ENCODE measurements at places on chromosomes 3 and 15.

GRCh38 chr15:75720787-75721479 lies 8.3 kb upstream of the CSPG4 start:
- DNase-seq = no peak

- DNase-seq = no peak
Measured at GRCh38 chr15:65377105-65377975, 462 bp downstream of the IGDCC3 start.

DNA sequence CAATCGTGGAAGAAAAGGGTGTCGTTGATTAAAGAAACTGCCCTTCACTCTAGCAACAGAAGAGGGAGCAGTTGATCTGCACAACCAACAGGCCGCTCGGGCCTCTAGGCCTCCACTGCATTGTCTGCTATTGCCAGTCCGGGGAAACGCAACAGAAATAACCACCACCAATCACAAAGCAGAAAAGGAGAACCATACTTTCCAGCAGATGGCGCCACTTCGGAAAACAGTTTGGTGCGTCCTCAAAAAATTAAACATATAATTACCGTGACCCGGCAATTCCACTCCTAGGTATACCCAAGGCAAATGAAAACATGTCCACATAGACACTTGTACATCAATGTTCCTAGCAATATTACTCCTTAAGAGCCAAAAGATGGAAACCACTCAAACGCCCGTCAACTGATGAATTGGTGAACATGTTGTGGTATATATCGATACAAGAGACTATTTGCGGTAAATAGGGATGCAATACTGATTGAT lies 154.1 kb downstream of the TJP1 start:
- DNase-seq = peak; percentile 95

DNA sequence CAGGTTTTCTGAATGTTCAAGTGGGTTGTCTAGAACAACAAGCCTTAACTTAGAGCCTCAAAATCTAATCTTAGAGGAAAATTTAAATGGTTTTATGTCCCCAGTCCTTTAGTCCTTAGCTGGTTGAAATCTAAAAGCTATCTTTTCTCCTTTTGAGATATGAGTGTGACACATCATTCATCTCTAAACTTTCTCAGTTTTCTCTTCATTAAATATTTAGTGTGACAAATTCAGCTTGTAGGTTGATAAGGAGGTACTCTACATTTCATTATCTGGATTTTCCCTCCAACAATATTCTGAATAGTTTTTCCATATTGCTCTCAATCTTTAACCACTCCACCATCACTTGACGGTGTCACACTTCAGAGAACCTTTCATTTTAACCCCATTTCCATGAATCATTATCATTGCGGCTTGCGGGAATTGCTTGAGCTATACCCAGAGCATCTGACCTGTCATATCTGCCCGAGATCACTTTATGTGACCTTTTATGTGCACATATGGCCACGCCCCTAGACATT lies 16.1 kb upstream of the ATP8B4 start:
- no peak for DNase-seq

DNA sequence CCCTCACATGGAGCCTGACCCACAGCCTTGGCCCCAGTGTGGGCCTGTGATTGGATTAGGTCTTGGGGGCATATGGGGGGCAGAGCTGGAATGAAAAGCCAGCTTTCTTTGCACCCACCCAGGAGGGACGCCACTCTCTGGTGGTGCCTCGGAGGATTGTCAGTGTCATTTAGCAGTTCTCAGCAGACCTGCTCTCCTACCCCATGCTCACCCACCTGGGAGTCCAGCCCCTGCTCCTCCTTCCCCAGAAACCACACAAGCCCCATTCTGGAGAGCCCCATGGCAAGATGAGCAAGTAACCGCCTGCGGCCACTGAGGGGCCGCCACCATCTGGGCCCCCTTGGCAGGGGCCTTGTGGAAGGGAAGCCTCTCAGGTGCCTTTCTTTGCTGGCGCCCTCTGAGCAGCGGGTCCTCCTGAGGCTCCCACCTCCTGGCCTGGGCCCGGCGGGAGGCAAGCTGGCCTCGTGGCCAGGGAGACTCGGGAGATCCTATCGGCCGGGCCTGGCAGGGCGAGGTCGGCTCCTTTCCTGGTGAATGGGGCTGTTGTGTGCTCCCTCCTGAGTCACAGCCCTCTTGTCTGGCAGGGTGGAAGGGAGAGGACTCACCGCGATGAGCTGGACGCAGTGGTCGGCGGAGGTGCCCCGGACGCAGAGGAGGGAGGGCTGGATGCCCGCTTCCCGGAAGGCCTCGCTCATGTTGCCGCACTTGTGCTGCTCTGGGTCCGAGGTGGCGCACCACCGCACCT lies 2.3 kb downstream of the MELTF start:
- DNase-seq = no peak

DNA sequence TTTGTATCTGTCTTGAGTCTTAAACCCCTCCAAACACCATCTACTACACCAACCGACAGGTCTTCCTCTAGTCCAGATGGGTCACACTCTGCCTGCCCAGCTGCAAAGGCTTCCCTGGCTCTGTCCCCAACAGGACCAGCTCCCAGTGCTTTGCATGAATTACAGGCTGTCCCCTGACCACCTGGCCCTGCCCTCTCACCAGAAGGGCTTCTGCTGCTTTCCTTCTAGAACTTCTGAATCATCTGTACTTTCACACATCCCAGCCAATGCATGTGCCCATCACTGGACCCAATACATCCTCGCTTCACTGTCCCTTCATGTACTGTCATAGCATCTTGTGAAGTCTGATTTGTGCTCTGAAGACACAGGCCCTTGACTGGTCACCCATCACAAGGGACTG lies 53.6 kb downstream of the HOMER2 start:
- no peak for DNase-seq

GRCh38 chr15:91478717-91479191 lies 374.8 kb upstream of the SLCO3A1 start:
- DNase-seq = no peak

DNA sequence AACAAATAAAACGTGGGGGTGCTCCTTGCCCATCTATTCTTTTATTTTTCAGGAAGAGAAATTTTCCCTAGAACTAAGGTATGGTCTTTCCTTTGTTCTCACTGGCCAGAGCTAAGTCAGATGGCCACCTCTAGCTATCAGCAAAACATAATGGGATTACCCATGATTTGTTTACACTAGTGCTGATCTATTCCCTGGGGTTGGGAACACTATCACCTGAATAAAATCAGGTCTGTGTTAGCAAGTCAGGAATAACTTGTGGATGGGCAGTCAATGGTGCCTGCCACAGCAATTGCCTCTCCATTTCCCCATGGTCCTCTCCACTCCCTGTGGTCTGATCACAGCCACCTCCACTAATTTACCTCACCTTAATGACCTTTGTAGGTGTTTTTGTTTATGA lies 181.7 kb upstream of the CADPS start:
- DNase-seq = no peak

- DNase-seq = no peak
Measured at GRCh38 chr15:70610541-70610940, 152.8 kb downstream of the UACA start.

- no peak for DNase-seq
Measured at GRCh38 chr15:79987569-79987955, 16.6 kb upstream of the BCL2A1 start.

DNA sequence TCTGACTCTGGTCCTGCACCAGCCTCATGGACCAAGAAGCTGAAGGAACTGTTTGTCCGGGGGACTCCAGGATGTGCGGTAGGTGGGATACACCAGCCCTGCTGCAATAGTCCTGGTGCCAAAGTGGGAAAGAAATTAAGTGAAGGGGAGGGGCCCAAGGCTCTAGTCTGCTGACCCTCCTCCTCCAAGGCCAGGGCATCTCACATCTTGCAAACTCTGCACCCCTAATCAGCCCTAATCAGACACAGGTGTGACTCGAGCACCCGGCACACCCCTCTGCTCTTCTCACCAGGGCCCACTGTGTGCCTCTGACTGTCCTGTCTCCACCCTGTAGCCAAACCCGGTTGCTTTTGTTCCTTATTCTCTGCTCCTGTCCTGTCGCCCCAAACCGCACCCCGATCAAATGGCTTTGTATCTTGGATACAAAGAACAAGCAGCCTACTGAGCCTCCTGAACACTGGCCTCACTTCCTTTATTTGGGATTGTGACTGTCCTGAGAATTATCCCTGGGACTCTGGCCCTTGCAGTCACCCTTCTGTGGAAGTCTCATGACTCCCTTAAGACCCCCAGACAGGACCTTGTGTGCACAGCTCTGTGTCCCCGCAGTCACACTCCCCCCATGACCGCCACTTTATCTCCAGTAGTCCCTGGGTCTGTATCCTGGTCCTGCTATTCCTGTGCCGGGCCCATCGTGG lies 26.7 kb upstream of the SLC41A3 start:
- no peak for DNase-seq

GRCh38 chr3:36367912-36368573 lies 12.3 kb upstream of the STAC start:
- no peak for DNase-seq

DNA sequence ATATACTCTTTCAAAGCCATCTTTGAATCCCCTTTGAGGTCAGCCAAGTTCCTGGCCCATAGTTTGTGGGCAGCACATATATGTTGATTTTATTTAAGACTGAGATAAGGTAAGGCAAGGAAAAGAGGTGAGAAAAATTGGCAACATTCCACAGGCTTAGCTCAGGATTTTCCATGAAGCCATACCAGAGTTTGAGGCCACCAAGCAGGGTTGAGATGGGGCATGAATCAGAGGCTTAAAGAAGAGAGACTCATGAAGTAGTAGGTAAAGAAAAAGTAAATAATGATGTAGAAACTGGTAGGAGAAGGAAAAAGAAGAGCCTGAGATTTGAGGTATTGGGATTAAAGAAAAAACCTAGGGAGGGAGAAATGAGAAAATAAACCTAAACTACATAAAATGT lies 89.2 kb downstream of the MYO5A start:
- no peak for DNase-seq

GRCh38 chr15:89888214-89888804 lies 5.5 kb downstream of the AP3S2 start:
- DNase-seq = no peak

- DNase-seq = no peak
Measured at GRCh38 chr3:115657168-115657567, 33.9 kb downstream of the GAP43 start.

DNA sequence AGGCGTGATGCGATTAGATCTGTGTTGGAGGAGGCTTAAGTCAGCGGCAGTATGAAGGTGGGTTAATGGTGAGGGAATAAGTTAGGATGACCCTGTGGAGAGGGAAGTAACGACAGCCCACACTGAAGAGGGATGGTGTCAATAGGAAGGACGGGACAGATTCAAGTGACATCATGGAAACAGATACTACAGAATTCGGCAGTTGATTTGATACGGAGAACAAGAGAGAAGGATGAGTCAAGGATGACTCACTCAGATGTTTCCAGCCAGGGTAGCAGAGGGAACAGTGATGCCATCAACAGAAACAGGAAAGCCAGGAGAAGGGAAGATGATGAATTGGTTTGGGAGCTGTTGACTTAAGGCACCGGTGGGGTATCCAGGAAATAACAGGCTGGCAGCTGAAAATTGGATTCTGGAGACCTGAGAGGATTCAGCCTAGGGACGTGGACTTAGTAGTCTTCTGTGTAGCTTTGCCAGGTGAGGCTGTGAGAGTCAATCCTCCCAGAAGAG lies 38.0 kb downstream of the SHC4 start:
- peak; percentile 96 for DNase-seq

GRCh38 chr15:68679961-68680371 lies 101.2 kb downstream of the CORO2B start:
- DNase-seq = no peak
